ENCODE measurements at places on chromosomes 4 and X.

- DNase-seq: no peak
Observed at GRCh38 chr4:76533314-76533713, 98.3 kb downstream of the SHROOM3 start.

DNA sequence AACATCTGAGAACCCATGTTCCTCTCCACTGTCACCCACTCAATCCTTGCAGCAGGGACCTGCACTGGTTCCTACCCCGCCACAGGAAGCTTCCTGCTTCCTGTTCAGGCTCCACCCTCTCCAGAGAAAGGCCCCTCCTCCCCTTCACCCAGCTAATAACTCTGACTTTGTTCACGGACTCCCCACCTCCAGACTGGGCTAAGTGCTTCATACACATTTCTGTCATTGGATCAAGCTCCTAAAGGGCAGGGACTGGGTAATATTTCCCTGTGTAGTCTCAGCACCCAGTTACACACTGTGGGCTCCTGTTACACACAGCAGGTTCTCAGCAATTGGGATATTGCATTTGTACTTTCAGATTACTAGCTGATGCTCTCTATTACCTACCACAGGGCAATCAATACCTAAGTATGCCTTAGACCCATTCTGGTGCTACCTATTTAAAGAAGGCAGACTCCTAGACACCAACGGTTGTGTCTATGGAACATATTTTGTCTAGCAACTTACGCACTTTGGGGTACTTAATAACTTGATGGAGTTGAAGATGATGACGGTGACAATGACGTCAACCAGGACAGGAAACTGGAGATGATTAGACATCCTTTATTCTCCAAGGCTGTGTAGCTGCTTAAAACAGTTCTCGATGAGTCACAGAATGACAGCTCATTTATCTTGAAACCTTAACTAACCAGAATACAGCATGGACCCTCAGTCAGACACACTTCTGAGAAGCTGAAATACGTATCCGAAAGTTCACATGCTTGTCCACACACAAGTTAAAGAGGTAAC is 58.1 kb downstream of the MAML3 start:
- peak; percentile 80 for DNase-seq

GRCh38 chr4:4332529-4332928 is 42.5 kb downstream of the ZBTB49 start:
- DNase-seq: no peak

DNA sequence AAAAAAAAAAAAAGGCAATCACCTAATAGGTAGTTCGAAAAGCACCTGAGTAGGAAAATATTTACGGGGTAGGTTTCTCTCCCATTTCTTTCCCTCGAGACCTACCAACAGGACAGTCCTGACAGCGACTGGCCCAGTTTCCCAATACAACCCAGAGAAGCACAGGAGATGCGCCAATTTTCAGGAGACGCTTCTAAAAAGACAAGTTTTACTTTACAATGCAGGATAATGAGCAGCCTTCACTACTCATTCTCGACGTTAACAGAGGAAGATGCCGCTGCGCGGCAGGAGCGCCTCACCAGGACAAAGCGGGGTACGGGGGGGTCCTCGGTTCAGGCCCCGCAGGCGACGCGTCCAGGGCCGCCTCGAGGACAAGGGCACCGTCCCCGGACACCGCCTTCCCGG is 708 bp downstream of the BCLAF3 start:
- DNase-seq: no peak

DNA sequence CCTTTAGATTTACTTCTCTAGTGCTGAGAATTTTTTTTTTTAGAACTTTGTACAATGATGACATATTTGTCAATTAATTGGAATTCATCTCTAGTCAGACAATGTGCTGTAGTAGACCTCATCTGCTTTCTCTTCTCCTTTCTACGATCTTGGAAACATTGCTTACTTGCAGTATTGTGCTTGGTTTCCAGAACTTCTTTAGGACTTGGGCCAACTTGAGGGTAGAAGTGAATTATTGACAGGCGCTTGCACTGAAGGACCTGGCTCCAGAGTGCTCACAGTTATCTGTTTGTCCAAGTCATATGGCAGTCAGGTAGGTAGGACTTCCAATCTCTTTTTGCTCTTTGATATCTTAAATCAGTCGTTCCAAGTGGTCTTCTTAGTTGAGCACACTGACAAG is 39.6 kb downstream of the FNIP2 start:
- DNase-seq: no peak

DNA sequence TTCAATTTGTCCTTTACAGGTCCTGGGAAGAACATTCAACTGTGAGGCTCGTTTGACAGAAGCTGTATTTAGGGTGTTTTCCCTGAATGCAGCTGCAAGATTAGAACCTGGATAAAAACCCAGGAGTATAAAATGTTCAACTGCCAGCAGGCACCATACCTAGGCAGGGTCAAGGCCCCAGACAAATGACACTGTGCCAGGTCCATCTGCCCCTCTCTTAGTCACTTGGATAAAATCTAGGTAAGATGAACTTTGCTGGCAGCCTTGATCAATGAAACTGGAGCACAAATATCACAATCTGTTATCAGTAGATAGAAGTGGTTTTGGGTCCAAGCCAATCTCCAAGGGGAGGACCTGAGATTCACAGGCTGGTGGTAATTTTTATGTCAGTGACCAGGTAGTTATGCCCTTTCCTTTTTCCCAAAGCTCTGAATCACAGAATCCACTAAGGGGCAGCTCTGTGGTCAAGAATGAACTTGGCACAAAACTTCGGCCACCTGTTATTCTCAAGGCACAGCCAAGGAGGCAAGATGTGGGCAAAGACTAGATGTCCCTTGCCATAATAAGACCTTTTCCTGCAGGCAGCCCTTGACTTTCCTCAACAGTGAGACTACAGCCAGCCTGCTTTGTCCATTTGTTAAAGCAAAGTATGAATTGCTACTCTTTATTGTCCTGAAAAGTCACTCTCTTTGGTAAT is 501.0 kb downstream of the PPARGC1A start:
- no peak for DNase-seq

- DNase-seq: no peak
Observed at GRCh38 chr4:119130365-119131065, 5.1 kb upstream of the MYOZ2 start.

DNA sequence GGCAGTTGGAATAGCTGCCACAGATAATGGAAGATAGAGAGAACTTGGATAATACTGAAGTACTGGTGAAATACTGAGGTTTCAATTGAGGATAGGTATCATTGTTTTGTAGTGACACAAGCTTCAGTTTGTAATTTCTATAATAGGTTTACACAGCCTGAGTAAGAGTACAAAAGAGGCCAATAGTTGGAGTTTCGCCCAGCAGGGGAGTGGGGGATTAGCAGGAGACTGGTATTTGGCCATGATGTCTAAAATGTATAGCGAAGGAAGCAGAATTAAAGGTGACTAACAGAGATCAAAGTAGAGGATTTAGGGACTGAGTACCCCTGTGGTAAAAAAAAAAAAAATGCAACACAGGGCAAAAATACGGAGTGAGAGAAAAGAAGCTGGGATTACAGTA is 129.5 kb downstream of the KCTD8 start:
- DNase-seq: no peak

DNA sequence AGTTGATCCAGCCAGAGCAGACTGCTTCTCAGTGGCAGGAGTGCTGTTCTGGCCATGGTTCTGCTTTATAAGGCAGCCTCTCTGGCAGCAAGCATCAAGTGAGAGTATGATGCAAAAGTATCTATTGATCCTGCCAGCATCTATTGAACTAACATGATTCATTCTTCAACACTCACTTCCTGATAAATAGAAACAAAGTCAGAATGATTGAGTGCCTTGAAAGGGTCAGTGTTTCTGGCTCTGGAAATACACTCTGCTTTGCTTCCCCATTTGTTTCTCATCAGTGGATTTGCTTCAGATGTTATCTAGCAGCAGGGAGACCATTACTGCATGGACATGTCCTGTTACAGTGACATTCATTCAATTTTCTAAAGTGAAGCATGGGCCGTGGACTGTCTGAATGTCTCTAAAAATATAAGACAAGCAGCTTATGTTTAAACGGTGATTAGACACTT is 66.2 kb upstream of the FRAS1 start:
- DNase-seq: no peak

GRCh38 chrX:129846716-129847115 is 3.0 kb upstream of the ZDHHC9 start:
- no peak for DNase-seq

- DNase-seq: no peak
Observed at GRCh38 chr4:177232473-177232872, 77.2 kb upstream of the NEIL3 start.

- no peak for DNase-seq
Observed at GRCh38 chrX:69429339-69430015, 74.6 kb upstream of the NALF2 start.

DNA sequence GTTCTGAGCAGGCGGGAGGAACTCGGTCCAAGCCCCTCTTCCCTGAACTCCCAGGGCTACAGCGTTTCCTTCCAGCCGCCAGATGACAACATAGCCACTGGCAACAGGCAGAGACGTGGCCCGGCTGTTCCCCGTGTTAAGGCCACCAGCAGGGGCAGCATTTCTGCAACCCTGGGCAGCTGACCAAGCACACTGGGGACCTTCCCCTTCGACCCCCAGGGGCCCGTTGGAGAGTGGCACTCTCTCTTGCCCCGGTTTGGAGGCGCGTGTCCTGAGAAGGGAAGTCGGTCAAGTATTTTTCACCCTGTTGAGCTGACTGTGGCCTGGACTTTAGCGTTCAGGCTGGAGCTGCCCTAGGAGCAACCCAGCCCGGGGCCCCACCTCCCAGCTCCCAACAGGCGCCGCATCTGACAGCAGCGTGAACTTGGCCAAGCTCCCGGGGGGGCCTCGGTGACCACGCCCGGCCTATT is 37.6 kb downstream of the ZBTB49 start:
- DNase-seq: no peak

DNA sequence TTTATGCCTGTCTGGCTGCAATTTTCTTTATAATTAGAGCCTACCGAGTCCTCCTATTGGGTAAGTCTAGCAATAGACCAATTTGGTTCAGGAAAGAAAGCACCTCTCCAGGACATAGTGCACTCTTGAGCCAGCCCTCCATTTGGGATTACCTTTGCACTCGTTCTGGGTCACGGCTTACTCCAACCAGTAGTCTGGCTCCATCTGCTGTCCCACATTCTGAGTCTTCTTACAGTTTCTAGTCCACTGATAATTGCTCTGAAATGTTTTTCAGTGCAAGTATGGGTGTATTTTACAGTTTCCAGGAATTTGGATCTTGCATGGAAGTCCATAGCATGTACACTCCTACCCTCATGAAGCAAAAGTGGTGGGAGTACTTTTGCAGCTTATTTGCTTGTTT is 34.8 kb upstream of the USP51 start:
- no peak for DNase-seq

- DNase-seq: no peak
Observed at GRCh38 chr4:74967324-74967723, 34.4 kb downstream of the PARM1 start.

DNA sequence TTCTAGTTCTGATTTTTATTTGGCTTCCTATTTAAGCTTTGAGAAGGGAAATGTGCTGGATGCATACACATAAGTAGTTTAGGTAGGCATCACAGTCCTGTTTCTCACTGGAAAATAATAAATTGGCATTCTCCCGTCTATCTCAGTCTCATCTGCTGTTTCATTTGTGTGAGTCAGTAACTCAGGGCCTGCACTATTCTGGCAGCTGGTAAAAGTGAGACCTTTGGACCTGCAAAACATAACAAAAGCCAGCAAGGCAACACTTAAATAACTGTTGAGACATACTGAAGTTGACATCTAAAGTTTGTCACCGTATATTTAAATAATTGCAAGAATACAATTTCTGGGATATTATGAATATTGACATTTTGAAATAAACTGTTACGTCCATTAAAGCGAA is 8.6 kb upstream of the UBQLN2 start:
- DNase-seq: no peak

- DNase-seq: no peak
Observed at GRCh38 chr4:80154545-80154933, 42.8 kb upstream of the PRDM8 start.

GRCh38 chr4:138090150-138090917 is 151.8 kb downstream of the SLC7A11 start:
- DNase-seq: no peak

DNA sequence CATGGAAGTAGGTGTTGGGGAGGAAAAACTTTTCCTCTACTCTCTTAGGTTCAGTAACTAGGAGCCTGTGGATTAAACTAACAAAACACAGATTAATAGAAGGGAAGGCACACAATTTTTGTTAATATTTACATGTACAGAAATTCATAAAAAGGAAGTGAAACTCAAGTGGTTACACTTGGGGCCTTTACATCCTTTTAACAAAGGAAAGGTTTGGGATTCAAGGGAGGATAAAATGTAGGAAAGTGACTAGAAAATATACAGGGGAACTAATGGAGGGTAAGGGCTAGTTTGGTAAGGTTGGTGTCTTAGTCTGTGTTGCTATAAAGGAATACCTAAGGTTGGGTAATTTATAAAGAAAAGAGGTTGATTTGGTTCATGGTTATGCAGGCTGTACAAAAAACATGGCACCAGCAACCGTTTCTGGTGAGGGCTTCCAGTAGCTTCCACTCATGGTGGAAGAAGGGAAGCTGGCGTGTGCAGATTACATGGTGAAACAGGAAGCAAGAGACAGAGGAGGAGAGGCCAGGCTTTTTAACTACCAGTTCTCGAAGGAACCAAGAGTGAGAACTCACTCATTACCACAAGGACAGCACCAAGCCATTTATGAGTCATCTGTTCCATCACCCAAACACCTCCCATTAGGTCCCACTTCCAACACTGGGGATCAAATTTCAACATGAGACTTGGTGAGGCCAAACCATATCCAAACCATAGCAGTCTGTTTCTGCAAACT is 124.4 kb downstream of the CHRDL1 start:
- no peak for DNase-seq

GRCh38 chrX:153379971-153380581 is 21.1 kb downstream of the PNMA6E start:
- DNase-seq: no peak

DNA sequence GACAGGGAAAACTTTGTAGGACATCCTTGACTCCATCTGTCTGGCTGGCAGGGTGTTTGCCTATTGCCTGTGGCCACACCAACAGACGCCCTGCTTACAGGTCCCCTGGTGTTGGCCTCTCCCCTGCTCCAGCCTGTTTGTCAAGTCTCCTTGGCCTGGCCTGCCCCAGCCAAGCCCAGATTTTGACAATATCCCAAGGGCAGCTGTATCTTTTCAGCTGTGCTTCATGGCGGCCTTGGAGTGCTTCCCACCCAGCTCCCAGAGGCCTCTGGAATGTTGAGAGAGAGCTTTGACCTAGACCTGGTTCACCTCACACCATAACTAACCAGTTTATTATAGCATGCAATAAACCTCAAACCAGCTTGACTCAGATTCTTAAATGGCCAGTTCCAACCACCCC is 204.0 kb upstream of the NHS start:
- no peak for DNase-seq

GRCh38 chr4:114279711-114280110 is 300.3 kb upstream of the ARSJ start:
- no peak for DNase-seq

GRCh38 chr4:21947791-21948346 is 703 bp downstream of the KCNIP4 start:
- no peak for DNase-seq

DNA sequence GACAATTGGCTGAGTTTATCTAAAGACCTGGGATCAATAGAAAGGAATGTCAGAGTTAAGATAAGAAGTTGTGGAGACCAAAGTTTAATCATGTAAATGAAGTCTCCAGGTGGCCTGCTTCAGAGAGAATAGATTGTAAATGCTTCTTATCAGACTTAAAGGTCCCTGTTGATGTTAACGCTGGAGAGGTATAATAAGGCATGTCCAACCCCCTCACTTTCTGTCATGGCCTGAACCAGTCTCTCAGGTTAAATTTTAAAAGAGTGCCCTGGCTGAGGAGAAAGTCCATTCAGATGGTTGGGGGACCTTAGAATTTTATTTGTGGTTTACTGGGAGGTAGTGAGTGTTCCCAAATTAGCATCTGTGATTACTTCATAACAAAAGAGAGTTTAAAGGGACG is 86.7 kb downstream of the AKAP4 start:
- DNase-seq: no peak

Measured in stimulated activated CD4-positive, alpha-beta T cell treated with anti-CD3 and anti-CD28 coated beads, Interleukin-2, amount 100 ng/mL, for 4 hours (primary cell).